ENCODE measurements at places on chromosomes 5 and 9.

DNA sequence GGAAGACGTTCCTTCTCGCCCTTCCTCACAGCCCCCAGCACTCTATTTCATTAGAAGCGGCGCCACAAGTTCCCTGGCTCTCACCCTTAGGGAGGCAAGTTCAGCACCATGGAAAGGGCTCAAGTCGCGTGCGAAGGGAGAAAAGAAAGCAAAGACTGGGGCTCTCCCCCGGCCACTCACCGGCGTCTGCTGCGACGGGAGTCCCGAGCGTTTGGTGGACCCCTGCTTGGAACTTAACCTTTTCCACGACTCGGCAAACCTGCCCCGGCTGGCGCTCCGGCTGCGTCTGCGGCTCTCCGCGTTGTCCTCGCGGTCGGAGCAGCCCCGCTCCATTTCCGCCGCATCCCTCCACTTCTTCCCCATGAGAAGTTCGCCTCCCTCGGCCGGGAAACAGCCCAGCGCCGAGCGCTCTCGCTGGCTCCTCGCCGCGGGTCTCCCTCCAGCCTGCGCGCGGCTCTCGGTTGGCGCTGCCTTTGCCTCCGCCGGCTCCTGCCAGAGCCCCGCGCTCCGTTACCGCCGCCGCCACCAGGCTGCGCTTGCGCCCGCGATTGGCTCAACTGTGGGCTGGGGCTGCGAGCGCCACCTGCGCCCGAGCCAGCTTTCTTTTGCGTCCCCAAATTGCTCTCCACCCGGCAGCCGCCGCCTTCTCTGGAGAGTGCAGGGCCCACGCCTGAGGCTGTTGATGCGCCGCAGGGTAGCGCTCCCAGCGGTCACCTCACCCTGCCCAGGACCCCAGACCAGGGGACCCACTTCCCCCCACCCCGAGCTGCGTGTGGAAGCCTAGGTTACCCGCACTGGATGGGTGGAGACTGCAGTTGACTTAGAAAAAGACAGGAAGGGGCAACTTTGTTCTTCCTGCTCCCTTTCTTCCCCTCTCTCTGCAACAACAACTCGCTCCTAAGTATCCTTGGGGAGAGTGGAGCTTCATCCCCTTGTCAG is 321.6 kb downstream of the CEMIP2 start:
- no peak for DNase-seq

- no peak for DNase-seq
Observed at GRCh38 chr5:61802456-61802855, 470.4 kb downstream of the ZSWIM6 start.

DNA sequence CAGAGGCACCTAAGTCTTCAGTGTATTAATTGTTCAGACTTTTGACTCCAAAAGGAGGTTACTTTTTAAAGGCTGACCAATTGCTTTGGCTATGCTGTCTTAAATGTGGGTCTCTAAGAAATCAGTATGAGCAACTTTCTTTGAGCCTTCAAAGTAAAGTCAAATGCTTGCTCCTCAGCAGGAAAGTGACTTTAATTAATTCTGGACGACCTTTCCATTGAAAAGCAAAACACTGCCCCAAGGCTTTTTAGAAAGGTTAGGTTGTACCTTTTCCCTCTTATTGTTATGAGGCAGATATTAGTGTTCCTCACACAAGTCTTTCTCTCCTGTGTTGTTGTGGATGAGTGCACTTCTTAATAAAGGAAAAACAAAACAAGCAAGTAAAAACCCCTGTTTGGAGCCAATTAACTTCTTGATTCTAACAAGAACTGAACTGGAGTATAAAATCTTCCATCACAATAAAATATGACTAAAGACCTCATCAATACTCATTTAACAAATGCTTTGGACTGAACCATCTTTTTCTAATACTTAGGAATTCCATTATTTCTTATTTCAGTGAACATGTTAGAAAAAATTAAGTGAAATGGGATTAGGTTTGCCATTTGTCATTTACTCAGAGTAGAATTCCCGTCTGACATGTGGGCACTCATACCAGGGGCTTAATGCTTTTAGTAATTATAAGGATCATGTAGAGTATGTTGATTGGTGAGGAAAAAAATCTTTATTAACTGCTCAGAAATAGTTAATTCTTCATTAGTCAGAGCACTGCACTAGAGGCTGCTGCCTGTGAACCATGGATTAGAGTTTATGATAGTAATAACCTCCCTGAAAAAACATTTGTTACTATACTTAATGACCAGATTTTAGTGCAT is 159.1 kb upstream of the ZNF608 start:
- no peak for DNase-seq

GRCh38 chr9:99385814-99386279 is 163.8 kb downstream of the SEC61B start:
- no peak for DNase-seq

- no peak for DNase-seq
Observed at GRCh38 chr5:142772446-142773293, 2.5 kb downstream of the ARHGAP26 start.

GRCh38 chr9:5922192-5922591 is 31.5 kb downstream of the MLANA start:
- DNase-seq = no peak

GRCh38 chr5:154358516-154359220 is 87.1 kb upstream of the SAP30L start:
- no peak for DNase-seq

All from cerebellar nuclear complex (tissue), 1 donor.